ENCODE measurements at places on chromosomes 7 and 10.

DNA sequence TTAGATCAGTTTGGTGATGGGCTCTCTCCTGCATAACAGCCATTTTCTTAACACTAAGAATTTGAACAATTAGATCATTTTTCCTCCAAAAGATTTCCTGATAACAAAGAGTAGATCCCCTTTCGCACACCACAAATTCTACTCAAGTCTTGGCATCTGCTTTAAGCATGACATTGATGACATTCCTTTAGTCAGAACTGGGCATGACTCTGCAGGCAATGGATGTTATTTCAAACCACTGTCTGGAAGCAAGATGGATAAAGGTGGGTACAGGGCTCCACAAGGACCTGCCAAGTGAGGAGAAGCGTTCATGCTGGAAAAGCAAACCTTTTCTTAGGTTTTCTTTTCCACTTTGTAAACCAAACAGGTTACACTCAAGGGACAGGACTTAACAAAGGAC, 123.5 kb downstream of the GLCCI1 start:
- no peak for DNase-seq

GRCh38 chr10:112475575-112476218, 28.7 kb downstream of the VTI1A start:
- no peak for DNase-seq

- DNase-seq: no peak
Observed at GRCh38 chr10:96289218-96289910, 14.9 kb upstream of the DNTT start.

GRCh38 chr10:106107706-106108105, 1056.8 kb downstream of the SORCS1 start:
- DNase-seq: no peak

- no peak for DNase-seq
Observed at GRCh38 chr10:60149003-60149402, 240.7 kb downstream of the ANK3 start.

- DNase-seq: no peak
Observed at GRCh38 chr7:18996583-18996982, 120.9 kb downstream of the TWIST1 start.

- DNase-seq: no peak
Observed at GRCh38 chr10:100014071-100014762, 4.5 kb upstream of the DNMBP start.

DNA sequence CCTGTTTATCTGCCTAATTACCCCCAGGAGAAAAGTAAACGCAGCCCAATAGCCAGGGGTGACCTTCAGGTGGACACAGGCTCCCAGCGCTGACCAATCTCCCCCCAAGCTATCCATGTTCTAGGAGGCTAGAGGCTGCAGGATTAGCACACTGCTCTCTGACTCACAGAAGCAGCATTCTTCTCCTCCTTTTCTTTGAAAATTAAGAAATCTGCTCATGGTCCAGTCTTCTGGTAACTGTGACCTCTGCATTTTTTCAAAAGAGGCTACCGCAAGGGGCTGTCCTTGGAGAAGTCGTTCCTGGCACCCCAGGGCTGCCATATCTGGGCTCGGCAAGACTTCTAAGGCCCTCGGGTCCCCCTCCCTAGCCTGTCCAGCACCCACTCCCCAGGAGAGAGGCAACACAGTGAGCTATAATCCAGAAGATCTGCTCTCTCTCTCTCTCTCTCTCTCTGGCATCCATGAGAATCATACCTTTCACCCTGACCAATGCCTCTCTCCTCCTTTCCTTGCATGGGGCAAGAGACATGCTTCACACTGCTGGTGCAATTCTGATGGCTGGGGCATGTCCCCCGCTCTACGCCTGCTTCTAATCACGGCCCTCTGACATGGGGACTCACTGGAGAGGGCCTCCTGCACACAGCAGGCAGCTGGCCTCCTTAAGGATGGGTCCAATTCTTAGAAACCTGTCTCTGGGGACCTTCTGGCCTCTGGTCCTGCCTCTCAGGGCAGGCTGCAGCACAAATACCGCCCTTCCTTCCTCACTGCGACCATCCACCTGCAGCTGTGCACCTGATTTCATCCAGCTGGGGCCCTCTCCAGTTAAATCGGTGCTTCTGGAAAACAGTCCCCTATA, 27.3 kb downstream of the ANXA11 start:
- no peak for DNase-seq

GRCh38 chr10:84214612-84215235, 10.6 kb downstream of the LRIT2 start:
- no peak for DNase-seq

- DNase-seq: no peak
Observed at GRCh38 chr7:41060796-41061195, 642.1 kb downstream of the INHBA start.

- DNase-seq: no peak
Observed at GRCh38 chr7:42492920-42493319, 255.9 kb upstream of the GLI3 start.

DNA sequence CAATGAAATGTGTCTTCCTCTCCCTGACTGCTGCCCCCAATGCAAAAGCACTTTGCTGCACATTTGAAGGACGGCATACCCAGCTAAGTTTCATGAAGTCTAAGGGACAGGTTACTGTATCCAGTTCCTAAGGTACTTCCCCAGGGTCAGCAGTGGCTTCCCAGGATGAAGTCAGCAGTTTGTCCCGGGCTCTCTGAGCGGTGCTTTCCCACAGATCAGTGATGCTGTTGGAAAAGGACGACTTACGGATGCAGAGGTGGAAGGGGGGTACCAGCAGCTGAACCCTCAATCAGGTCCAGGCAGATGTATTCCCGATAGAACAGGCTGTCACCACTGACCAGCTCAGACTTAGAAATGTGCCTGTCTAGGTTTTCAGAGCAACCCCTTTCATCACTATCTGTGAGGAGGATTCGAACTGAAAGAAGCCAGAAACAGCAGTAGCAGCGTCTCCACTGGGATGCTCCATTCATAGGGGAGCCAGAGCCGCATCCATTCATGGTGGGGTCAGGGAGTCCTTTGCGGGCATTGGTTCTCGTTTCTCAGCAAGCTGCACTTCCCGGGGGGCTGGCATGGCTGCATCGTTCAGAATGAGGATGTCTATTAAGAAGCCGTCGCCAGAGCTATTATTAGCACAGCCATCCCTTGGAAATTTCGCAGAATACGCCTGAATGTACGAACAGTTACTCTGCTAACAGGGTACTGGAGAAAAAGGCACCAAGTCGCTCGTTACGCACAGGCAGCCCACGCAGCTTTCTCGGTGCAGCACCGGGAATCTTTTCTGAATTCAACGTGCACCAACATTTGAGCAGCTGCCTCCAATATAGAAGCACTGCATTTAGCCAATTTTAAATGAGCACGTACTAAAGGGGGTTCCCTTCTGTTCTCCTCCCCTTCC, 303.7 kb downstream of the PRPF18 start:
- no peak for DNase-seq

DNA sequence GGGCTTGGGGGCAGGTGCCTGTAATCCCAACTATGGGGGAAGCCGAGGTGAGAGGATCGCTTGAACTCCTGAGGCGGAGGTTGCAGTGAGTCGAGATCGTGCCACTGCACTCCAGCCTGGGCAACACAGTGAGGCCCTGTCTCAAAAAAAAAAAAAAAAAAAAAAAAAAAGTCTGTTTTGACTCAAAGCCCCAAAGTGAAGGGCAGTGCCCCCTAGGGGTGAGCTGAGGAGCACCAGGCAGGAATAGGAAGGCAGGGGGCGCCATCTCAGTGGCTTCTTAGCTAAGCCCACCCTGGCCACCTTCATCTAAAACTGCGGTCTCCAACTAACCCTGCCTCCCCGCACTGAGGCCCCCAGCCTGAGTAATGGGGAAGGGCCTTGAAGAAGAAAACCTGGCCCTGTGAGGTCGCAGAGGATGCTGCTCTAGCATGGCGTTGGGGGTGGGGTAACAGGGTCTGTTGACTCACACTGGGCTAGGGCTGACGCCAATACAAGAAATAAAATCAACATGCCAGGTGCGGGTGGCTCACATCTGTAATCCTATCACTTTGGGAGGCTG, 9.8 kb downstream of the PODXL start:
- DNase-seq: no peak

GRCh38 chr10:110137142-110137545, 70.3 kb upstream of the MXI1 start:
- DNase-seq: no peak

DNA sequence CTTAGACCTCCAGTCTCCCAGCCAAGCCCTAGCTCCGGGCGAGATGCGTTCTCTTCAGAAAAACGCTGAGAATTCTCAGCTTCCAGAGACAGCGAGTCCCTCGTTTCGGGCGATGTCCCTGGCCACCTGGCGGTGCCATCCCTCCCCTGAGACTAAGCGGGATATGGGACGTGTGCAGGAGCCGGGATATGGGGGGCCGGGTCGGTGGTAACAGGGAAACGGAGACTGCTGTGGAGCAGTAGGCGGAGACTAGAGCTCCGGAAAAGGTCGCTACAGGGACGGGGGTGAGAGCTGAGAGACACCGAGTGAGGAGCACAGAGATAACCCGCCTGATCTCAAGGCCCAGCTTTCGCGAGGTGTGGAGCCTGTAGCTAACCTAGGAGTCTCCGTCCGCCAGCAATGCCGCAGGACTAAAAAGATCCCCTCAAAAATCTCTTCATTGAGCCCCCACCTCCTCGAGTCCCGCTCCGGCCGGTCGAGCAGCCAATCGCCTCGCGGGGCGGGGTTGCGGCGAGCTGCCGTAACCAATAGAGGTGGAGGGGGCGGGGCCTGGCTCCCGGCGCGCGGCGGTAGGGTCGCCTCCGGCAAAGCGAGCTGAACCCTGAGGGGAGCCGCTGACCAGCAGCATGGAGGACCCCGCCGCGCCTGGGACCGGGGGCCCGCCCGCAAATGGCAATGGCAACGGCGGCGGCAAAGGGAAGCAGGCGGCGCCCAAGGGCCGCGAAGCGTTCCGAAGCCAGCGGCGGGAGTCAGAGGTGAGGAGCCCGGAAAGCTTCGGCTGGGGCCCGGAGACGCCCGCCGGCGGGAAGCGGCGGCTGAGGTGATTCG, at the start of gene STRIP2:
STRIP2 (plus strand) TSS at position 586 of the 828 bp plus-strand sequence; CDS start at position 627, 41 bp downstream.
- peak; percentile 81 for DNase-seq

- DNase-seq: no peak
Observed at GRCh38 chr10:88395677-88396076, 187.4 kb downstream of the RNLS start.

DNA sequence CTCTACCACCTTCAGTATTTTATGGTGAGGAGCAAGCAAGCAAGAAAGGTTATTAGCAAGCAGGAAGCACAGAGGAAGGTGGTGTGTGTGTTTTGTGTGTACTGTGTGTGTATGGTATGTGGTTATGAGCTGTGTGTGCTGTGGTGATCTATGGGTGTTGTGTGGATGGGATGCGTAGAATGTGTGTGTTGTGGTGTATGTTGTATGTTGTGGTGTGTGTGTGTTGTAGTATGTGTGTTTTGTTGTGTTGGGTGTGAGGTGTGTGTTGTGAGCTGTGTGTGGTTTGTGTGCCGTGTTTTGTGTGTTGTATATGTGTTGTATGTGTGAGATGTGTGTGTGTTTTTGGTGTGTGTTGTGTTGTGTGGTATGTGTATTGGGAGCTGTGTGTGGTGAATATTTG, 16.8 kb upstream of the IGFBP3 start:
- DNase-seq: no peak

- no peak for DNase-seq
Observed at GRCh38 chr10:124027031-124027611, 66.3 kb downstream of the CHST15 start.

GRCh38 chr10:28823501-28824075, 146.3 kb downstream of the BAMBI start:
- no peak for DNase-seq

DNA sequence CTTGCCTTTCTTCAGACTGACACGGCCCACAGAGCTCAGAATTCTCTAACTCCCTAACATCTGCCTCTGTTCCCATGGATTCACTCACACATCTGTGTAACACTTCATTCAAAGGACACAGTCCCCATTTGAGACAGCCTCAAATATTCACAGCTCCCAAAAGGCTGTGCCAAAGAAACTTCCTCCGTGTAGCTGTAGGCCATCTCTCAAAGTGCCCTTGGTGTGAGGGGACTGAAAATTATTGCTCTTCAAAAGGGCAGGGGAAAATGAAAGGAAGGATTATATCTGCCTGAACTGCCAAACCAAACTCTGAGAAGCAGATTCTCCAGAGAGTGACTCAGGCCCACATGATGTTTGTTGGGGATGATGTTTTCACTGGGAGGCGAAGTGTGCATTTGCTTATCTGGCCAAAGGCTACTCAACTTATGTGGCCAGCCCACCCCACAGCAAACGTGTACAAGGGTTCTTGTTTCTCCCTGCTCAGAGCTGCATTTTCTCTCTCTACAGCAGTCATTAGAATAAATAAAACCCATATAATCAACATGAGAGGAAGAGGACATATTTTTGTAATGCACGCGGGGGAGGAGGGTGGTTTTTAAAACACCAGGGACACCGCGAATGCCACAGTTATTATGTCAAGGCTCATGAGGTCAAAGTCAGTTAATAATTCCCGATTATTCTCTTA, 302.4 kb upstream of the NFE2L3 start:
- DNase-seq: no peak

GRCh38 chr7:107726356-107727130, 17.4 kb upstream of the CBLL1 start:
- DNase-seq: no peak

DNA sequence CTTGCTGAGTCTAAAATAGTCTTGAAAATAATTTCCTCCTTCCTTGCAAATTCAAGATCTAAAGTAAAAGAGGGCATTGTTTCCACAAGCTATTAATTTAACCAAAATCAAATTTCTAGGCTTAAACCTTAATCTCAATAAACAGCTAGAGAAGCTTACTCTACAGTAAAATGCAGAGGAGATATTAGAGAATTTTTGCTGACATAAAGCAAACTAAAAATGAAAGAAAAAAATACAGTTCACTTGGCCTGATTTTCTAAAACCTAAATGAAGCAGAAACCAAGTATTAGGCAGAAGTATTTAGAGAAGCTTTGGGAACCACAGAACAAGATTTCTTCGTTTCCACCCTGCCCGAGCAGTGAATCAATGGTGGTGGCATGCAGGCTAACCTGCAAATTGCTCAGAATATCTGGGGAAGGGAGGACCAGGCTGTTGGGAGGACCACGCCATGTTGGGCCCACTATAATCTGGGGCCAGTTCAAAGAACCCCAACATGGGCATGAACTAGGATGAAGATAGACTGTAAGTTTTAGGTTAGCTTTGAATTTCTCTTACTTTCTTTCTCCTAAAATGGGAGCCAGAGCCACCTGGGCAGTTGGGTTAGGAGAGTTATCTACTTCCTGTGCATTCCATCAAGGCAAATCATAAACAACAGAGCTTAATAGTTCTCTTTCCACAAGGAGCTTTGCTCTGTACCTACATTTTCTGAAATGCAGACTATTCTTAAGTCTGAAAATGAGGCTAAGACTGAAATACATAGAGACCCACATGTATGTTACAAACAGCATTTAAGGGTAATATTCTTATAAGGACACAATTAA, 4.1 kb downstream of the LAMB1 start:
- no peak for DNase-seq

GRCh38 chr7:118626739-118627138, 402.2 kb downstream of the ANKRD7 start:
- DNase-seq: no peak

All from stimulated activated CD8-positive, alpha-beta memory T cell treated with anti-CD3 and anti-CD28 coated beads, Interleukin-4, amount 100 ng/mL, for 4 hours (primary cell).